ENCODE measurements at places on chromosomes 3 and 15. TPM values are rescaled to one million over a fixed set of nuclear protein-coding genes. Genes with fewer than 3 reads are reported as not detected.
A peak's percentile ranks its signal among the peaks of the same experiment; 100 is the strongest.

The MST1R gene
- 1.3 TPM for total RNA-seq

DNA sequence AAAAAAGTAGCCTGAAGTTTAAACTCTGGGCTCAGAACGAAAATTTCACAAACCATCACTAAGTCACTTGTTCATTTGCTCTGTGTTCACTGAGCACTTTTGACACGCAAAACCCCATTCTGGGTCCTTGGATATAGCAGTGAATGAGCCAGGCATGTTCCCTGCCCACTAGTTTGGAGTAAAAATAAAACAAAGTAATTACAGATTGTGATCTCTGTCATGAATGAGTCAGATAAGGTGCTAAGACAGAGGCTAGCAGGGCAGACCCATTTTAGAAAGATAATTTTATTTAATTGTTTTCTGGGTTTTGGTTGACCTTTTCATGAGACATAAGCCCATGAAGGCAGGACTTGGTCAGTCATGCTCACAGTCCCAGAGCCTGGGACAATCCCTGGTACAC, 84.1 kb upstream of the ARHGEF3 start:
- DNase-seq: no peak

DNA sequence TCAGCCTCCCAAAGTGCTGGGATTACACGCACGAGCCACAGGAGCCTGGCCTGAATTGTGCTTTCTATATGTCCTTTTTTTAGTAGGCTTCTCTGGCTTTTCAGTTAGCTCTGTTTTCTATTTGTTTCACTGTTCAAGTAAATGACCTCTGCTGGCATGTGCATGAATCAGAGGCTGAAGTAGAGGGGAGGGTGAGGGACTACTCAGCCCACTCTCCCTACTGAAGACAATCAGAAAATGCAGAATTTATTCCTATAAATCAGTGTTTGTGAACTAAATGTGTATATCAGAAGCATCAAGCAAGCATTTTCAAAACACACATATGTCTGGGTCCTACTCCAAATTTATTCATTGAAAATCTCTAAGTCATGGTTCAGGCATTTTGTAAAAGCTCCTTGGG, 45.0 kb downstream of the ZMAT3 start:
- DNase-seq: no peak

DNA sequence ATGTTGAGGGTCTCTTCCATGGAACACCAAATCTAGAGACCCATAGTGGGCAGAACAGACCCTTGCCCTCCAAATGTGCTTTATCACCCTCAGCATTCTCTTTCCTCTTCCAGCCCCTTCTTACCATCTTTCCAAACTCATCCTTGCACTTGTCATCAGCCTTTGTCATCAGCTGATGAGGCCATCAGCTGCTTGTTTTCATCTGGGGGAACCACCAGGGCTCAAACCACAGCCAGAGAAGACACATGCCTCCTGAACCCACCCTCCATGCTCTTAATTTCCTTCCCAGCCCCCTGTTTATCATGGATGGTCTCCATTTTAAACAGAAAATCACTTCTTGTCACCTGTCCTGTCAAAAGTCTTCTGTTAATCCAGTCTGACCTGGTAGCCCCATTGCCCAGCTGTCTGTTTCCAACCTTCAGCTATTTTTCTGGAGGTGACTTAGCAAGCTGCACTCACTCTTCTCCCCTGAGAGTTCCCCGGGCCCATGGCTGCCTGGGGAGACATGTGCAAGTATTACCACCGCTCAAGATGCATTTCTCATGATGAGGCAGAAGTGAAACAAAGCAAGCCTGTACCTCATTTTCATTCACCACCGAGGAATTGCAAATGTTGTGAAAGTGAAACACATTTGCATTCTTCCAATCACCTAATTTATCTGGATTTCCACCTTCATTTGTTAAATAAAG, 14.7 kb upstream of the SYNM start:
- peak; percentile 10 for DNase-seq

GRCh38 chr15:38842226-38842625, 277.6 kb upstream of the RASGRP1 start:
- no peak for DNase-seq

Data from left lobe of liver (tissue), 2 donors.